ENCODE measurements at places on chromosomes 3 and 15.
A peak's percentile ranks its signal among the peaks of the same experiment; 100 is the strongest.

DNA sequence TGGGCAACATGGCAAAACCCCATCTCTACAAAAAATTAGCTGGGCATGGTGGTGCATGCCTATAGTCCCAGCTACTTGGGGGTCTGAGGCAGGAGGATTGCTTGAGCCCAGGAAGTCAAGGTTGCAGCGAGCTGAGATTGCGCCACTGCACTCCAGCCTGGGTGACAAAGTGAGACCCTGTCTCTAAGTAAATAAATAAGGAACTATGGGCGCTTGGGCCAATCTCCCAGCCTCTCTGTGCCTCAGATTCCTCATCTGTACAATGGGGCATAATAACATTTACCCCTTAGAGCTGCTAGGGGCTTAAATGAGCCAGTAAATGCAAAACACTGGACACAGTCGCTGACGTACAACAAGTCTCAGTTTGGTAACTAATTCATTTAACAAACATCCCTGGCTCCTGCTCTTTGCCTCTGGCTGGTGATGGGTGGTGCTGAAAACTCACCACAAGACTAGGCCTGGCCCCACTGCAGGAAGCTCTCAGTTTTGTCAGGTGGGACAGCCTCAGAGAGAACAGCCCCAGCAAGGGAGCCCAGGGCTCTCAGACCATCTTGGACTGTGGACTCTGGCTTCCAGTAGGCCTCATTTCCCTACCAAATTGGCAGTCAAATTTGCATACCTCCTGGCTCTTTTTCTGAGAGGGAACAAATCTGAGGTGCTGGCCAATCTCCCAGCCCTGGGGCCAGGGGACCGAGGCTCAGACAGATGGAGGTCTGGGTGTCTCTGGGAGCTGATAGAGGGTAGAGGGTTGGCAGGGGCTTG, 6.4 kb upstream of the TBC1D2B start:
- DNase-seq, result no peak

DNA sequence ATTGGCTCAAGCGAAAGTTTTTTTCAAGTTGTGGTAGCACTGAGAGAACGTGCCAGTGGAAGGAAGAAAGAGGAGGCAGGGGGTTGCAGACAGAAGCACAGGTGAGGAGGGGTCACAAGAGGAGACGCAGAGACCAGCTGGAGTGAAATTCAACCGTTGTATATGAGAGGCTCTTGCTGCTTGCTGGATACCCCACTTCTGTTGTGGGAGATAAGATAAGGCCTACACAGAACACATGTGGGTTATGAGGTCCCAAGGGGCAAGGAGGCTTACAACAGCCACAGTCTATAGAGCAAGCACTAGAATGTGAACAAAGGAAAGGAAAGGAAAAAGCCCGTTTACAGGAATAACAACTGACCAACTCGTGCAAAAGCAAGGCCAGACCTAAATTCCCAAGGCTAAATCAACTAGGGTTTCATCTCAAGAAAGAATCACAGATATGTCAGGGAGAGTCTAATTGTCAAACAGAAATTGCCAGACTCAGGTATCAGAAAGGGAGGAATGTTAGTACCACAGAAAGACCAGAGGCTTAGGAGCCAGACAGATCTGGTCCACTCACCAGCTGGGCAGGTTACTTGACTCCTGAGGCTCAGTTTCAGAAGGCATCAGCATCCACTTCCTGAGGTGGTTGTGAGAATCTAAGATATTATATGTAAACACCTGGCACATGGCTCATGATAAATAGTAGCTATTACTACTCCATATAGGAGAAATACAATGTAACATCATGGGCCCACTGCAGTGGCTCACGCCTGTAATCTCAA, 60.9 kb downstream of the MSL2 start:
- DNase-seq, result no peak

GRCh38 chr3:171428321-171428787, 31.9 kb downstream of the TNIK start:
- DNase-seq, result no peak

DNA sequence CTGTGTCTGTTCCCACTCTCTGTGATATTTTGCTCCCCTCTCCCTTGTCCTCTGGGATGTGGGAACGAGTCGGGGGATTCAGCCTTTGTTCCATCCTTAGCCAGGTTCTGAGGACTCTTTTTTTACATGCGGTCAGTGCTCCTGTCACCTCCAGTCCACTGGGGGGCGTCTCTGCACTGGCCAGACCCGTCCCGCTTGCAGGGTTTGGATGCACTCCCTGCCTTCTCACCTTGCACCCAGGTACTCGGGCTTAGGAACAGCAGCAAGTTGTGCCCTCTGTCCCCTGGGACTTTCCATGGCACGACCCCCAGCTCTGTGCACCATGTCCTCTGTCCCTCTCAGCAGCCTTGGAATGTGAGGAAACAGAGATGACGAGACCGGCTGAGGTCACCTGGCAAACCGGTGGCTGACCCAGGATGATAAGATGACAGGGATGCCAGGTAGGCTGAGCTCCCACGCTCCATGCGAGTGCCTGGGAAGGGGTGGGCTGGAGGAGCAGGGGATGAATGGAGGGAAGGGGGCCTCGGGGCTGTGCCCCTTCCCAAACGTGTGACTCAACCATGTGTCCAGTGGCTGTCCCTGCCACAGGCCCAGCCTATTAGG, 27.3 kb upstream of the FGD5 start:
- DNase-seq, result peak; percentile 40

DNA sequence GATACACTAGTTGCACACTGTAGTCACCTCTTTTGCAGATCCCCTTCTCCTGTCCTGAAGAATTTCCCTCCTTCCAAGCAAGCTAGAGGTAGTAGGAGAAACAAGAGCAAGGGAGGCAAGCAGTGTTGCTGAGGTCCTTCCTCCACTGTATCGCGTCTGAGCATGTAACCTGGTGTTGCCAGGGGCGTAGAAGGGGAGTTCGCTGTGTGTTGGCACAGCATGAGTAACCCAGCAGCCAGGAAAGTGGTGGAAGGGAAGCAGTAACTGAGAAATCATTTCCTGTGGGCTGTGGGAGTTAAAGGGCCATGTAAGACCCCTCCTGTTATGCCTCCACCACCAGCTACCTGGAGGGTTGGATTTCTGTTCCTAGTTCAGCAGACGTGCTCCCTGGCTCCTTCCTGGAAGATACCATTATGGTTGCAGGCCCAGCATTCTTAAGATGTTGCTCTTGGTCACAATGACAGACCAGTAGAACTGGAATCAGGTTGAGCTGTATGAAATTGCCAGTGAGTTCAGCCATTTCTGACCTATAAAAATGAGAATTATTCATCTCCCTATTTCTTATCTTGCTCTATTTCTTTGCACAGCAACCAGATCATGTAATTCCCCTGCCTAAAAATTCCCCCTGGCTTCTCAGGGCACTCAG, 215.3 kb upstream of the TOPAZ1 start:
- DNase-seq, result no peak

- no peak for DNase-seq
Measured at GRCh38 chr3:59256230-59256629, 206.4 kb upstream of the CFAP20DC start.

DNA sequence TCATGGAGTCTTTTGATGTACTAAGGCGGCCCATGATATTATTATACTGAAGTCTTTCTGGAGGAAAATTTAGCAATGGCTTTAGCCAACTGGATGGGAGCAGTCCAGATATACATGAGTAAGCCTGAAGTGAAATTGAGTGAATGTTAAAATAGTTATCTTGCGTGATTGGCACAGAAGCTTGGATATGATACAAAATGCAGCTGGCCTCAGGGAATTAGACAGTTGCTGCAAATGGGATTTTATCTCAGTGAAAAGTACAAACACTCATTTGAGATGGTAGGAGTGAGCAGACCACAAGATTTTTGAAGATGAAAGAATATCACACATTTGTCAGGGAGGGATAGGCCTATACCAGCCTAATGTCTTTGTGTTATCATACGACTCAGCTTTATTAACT, 8.9 kb downstream of the LMOD3 start:
- DNase-seq, result peak; percentile 27

DNA sequence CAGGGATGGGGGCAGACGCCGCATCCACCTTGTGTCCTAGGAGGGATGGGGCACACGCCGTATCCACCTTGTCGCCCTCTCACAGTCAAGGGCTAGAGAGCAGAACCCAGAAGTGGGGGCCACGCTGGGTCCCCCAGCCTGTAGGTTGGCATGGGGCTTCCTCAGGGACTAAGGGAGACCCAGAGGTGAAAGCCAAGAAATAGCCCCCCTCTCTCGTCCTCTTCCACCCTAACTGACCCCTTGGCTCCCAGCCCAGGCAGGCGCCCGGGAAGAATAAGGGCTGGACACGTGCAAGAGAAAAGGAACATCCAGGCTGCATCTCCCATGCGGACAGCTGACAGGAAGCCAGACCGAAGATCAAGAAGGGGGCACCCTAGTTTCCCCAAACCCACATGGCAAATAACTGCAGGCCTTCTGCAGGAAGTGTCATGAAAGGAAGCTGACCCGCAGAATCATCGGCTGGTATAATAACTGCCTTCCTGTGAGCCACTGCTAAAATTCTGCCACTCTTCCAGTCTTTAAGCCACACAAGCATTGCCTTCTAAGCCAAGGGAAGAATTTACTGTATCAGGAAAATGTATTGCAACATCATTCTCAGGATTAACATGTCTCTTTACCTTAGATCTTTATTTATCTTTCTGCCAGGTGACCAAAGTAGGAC, 38.5 kb upstream of the TFRC start:
- DNase-seq, result no peak

GRCh38 chr3:175746308-175746707, 887.2 kb downstream of the NAALADL2 start:
- DNase-seq, result no peak

DNA sequence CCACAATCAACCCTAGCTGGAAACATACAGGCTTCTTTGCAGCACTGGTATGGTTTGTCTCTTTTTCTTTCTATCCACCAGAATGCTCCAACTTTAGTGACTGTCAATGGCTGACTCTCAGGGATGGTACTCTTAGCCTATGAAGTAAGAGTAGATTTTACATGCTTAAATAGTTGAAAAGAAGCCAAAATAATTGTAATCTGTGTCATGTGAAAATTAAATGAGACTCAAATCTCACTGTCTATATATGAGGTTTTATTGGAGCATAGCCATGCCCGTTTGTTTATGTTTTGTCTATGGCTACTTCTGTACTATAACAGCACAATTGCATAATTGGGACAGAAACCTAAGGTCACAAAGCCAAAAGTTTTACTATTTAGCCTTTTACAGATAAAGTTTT, 29.1 kb upstream of the PDZRN3 start:
- no peak for DNase-seq

DNA sequence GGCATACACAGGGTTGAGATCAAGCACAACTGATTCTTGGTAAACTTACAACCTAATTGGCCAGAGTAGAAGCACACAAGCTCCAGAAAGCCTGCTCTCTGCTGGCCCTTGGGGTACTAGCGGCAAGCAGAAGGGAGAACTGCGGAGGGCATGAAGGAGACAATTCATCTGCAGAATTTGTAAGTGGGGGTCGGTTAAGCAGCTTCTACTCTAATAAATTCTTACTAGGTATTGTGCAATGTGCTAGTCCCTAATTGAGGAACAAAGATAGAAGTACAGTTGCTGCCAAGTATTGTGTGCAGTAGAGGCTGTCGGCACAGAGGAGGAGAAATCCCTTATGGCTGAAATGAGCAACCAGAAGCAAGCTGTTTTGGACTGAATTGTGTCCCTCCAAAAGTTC, 91.2 kb upstream of the VEPH1 start:
- DNase-seq, result no peak

DNA sequence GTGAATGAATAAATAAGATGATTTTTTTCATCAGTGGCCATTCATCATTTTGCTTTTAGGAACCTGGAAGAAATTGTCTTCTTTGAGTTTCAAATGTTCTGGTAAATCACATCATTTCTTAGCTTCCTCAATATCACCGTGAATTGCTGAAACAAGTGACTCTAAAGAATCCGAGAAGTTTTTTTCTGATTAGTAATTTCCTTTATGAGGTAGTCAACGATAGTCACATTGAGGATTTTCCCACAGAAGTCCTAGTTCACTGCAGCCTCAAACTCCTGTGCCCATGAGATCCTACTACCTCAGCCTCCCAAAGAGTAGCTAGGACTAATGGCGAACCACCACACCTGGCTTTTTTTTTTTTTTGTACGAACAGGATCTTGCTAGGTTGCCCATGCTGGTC, 3.6 kb upstream of the TMPRSS7 start:
- DNase-seq, result no peak

DNA sequence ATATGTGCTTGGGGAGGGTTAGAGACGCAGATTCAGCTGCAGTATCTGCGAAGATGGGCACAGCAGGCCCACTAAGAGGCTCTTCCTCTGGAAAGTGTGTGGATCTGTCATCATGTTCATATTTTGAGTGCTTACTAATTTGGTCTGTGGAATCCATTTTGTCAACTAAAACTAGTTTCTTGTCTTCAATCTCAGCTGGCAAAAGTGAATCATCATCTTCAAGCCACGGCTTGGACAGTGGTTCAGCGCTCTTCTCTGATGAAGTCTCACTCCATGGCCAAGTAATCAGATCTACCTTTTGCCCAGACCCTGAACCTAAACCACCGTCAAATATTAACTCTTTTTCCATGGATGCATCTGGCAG, 76.2 kb downstream of the IMPG2 start:
- DNase-seq, result no peak

DNA sequence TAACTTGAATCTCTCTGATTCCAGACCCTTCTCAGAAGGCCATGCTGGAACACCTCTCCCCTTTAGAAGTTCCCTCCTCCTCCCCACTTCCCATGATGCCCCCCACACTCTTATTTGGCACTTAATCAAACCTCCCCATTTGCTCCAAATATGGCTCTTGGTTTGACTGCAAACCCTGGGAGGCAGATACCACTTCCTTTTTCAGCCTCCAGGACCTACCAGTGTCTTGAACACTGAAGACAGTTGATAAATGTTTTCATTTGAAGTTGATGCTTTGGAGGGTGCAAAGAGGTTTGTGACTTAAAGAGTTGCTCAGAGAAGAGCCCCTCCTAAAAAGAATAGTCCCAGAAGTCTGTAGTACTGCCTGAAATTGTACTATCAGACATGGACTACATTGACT, 61.5 kb downstream of the SEMA5B start:
- no peak for DNase-seq

DNA sequence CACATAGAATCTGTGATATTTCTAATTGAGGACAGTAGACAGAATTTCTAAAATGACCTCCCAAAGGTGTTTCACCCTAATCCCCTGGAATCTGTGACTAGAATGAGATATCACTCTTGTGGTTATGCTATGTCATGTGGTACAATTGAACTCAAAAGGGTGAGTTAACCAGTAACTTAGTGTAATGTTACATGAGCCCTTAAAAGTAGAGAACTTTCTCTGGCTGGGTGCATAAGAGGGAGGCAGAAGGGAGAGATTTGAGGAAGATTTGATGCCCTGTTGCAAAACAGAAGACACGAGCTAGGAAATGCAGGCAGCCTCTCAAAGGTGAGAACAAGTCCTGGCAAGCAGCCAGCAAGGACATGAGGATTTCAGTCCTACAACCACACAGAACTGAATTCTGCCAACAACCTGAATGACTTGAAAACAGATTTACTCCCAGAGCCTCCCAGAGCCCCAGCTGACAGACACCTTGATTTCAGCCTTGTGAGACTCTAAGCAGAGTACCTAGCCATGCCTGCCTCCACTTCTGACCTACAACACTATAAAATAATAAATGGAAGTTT, 160.3 kb downstream of the MTHFS start:
- DNase-seq, result no peak

- DNase-seq, result no peak
Measured at GRCh38 chr15:99630607-99631131, 64.9 kb downstream of the MEF2A start.

All from MG63 (cell line).